ENCODE measurements at places on chromosomes 16 and 17. TPM values are rescaled to one million over a fixed set of nuclear protein-coding genes. Genes with fewer than 3 reads are reported as not detected.
A peak's percentile ranks its signal among the peaks of the same experiment; 100 is the strongest.

GRCh38 chr17:80253631-80254395 is 6.8 kb upstream of the RNF213 start:
- H3K36me3 ChIP-seq = no peaks in the 10 kb centered on the region
- DNase-seq = no peak
- peak overlapping the region; percentile 96 for H3K27ac ChIP-seq
- no peaks in the 10 kb centered on the region for H3K27me3 ChIP-seq
- no peak overlapping the region for H3K4me3 ChIP-seq

GRCh38 chr16:85649411-85650134 is 36.5 kb downstream of the GSE1 start:
- H3K36me3 ChIP-seq = no peaks in the 10 kb centered on the region
- H3K27me3 ChIP-seq = no peaks in the 10 kb centered on the region
- peaks cover 6% of the 10 kb centered on the region for H3K4me1 ChIP-seq
- DNase-seq = no peak

GRCh38 chr16:67082891-67083290 is 26.9 kb upstream of the PHAF1 start:
- no peak for DNase-seq
- H3K27me3 ChIP-seq = no peaks in the 10 kb centered on the region
- peaks cover 15% of the 10 kb centered on the region for H3K4me1 ChIP-seq
- H3K27ac ChIP-seq = no peak overlapping the region
- peaks cover 5% of the 10 kb centered on the region for H3K36me3 ChIP-seq

Gene IL34
- total RNA-seq = 0.34 TPM

GRCh38 chr16:57042157-57043111 is 49.9 kb upstream of the CPNE2 start:
- peak overlapping the region; percentile 84 for H3K4me3 ChIP-seq
- peaks cover 2% of the 10 kb centered on the region for H3K36me3 ChIP-seq
- H3K4me1 ChIP-seq = peaks cover 47% of the 10 kb centered on the region
- no peak for DNase-seq

GRCh38 chr17:27082775-27083154 is 211.1 kb upstream of the WSB1 start:
- no peaks in the 10 kb centered on the region for H3K4me1 ChIP-seq
- DNase-seq = no peak
- H3K4me3 ChIP-seq = no peak overlapping the region
- no peak overlapping the region for H3K27ac ChIP-seq
- peaks cover 38% of the 10 kb centered on the region for H3K27me3 ChIP-seq

Gene CIITA
- total RNA-seq = 25.3 TPM

DNA sequence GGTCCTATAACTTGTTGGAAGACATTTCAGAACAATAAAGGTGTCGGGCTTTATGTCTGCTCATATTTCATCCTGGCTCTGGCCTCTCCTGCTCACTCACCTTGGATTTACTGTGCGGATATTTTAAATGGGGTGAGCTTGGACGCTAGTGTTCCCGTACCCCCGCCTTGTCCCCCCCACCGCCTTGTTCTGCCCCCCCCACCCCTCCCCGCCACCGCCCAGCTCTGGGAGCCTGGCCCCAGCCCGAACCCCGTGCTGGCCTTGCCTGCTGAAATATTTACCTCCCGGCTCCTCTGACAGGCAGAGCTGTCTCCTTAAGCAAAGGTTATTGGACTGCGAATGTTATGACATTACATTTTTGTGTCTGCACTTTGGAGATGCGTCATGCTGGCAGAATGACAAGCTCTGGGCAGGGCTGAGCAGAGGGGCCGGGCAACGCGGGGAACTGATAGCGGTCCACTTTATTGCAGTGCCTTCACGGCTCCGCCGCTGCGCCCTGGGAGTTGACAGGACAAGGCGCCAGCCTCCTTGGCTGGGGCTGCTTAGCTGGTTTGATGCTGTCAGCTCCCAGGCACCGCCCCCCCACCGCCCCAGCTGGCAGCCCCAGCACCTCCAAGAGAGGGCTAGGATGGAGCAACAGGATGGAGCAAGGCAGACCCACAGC is 222.5 kb upstream of the GSE1 start:
- no peak overlapping the region for H3K4me3 ChIP-seq
- H3K4me1 ChIP-seq = peaks cover 2% of the 10 kb centered on the region

DNA sequence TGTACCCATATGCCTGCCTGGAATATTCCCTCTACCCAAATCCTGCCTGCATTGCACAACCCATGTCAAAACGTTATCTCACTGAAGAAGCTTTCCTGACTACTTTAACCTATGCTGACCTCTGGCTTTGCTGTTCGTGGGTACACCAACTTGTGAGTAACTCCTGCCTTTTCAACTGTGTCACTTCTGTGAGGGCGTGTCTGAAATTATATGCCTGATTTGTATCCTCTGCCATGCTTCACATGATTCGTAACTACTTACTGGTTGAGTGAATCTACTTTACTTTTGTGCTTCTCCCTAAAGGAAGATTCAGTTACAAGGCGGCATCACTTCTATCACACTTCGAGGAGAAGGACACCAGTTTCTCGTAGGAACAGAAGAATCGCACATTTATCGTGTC is 33.3 kb upstream of the USP43 start:
- no peak for DNase-seq
- H3K36me3 ChIP-seq = no peaks in the 10 kb centered on the region
- H3K27me3 ChIP-seq = peaks cover 21% of the 10 kb centered on the region

Gene PMP22
- total RNA-seq = not detected

All from T-helper 17 cell (primary cell).